ENCODE measurements at places on chromosomes 12 and 14. TPM values are rescaled to one million over a fixed set of nuclear protein-coding genes. Genes with fewer than 3 reads are reported as not detected.

DNA sequence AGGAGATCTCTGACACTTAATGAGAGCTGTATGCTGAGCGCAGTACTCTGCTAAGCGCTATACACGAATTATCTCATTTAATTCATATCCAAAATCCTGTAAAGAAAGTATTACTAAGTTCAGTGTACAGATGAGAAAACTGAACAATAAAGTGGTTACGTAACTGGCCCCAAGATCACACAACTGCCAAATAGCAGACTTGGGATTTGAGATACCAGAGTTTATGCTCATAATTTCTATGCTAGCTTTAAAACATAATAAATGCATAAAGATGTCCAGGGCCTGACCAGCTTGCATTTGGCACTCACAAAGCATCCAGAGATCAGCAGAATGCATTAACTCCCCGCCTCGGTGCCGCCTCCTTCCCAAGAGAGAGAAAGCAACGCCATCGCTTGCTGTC is 83.2 kb upstream of the PWP1 start:
- no peak for DNase-seq

- peak; percentile 26 for DNase-seq
Observed at GRCh38 chr12:4997939-4998338, 45.7 kb upstream of the KCNA5 start.

DNA sequence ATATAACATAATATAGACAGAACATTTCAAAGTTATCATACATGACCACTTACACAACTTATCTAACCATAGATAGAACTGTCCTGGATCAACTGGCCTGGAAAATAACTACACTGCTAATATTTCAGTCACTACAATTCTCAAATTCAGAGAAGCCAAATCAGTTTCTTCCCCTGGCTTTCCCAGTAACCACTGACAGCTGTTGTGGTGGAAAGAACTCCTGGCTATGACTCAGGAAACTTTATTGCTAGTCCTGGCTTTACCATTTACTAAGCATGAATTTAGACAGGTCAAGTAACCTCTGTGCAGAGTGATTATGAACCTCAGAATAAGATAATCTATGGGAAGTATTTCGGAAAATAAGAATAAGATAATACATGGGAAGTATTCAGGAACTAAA is 244.9 kb upstream of the DIO2 start:
- no peak for DNase-seq

DNA sequence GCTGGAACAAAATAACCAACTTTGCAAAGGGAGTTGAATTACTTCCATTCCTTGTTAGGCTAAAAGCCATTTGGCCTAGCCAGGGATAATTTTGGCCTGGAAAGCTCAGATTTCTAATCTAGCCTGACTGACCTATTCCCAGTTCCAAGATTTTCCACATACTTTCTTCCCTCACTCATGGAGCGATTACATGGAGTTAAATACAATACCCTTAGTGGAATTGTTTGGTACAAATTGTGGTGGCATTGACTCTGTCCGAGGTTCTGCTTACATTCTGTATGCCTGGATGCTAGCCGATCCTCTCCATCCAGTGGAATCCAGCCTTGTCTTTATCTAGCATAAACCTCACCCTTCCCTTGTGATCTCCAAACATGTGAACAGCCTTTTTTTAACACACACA is 965.1 kb downstream of the DIO2 start:
- no peak for DNase-seq

POU6F1 gene
- 3.0 TPM for total RNA-seq

GLIPR1L1 gene
- not detected for total RNA-seq

OR4K1 gene
- not detected for total RNA-seq

DNA sequence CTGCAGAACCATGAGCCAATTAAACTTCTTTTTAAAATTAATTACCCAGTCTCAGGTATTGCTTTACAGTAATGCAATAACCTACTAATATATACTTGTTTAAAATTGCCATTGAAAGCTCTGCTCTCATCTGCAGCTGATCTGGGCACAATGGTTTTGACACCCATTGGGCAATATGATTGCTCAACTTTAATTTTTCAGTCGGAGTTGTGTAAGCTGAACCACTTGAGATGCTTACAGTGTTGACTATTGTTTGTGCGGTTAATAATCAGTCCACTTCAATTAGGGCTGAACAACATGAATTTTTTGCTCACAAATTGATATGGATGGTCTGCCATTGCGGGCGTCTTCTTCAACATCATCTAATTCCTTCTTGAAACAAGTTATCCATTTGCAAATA is 18.0 kb upstream of the OR4K5 start:
- DNase-seq: no peak

ADAM21 gene
- 0.26 TPM for total RNA-seq

GRCh38 chr14:32400480-32400879 is 71.4 kb downstream of the AKAP6 start:
- no peak for DNase-seq

DNA sequence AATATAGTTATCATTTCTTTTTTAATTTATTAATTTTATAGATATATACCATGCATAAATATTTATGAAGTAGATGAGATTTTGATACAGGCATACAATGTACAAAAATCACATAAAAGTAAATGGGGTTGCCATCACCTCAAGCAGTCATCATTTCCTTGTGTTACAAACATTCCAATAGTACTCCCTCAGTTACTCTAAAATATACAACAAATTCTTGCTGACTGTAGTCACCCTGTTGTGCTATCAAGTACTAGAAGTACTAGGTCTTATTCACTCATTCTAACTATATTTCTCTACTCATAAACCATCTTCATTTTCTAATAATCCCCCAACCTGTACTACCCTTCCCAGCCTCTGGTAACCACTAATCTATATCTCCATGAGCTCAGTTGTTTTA is 432.6 kb upstream of the SYT1 start:
- DNase-seq: no peak

GRCh38 chr14:64937821-64938193 is 4.7 kb downstream of the GPX2 start:
- peak; percentile 12 for DNase-seq

GALNT9 gene
- not detected for total RNA-seq

GRCh38 chr12:32089156-32089555 is 17.5 kb upstream of the BICD1 start:
- DNase-seq: no peak

DNA sequence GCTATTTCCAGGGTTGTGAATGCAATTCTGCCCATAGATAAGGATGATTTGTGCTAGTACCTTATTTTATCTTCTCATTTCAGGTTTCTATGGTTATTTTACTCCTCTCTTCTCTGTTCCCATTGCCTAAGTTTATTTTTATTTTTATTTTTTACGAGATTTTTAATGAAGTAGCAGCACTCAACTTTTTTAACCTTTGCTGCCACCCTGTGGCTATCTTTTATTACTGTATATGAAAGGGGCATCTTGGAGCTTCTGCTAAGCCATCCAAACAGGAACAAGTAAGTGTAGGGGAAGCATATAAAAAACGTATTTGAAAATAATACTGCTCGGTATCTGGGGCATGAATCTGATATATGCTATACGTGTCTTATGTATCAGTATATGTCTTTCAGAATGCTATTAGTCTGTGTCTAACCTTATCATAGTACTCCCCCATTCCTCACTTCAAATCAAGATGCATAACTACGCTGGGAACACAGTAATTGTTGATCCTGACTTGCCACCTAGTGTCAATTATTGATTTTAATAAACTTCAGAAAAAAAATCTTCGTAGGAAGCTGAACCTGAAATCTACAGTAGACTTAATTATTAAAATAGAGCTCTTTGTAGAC is 60.3 kb downstream of the KLRG1 start:
- no peak for DNase-seq

DNA sequence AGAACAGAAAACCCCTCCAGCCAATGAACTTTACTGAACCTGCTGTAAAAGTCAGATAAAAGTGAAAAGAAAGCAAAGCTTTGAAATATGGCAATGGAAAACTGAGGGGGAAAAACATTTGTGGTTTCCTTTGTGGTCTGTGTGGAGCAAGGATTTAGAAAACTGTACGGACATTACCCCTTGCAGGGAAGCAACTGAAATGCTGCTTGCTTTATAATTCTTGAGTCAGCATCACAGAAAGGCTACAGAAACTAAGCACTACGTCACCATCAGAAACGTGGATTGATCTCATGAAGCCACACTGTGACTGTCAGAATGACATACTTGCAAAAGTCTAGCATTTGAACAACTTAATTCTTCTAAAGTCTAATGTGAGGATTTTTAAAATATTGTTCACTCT is 2.4 kb upstream of the KCNC2 start:
- no peak for DNase-seq

- no peak for DNase-seq
Observed at GRCh38 chr12:57521525-57522010, 1.1 kb upstream of the MBD6 start.

- DNase-seq: no peak
Observed at GRCh38 chr12:107461222-107461975, 224.2 kb upstream of the PWP1 start.

DNA sequence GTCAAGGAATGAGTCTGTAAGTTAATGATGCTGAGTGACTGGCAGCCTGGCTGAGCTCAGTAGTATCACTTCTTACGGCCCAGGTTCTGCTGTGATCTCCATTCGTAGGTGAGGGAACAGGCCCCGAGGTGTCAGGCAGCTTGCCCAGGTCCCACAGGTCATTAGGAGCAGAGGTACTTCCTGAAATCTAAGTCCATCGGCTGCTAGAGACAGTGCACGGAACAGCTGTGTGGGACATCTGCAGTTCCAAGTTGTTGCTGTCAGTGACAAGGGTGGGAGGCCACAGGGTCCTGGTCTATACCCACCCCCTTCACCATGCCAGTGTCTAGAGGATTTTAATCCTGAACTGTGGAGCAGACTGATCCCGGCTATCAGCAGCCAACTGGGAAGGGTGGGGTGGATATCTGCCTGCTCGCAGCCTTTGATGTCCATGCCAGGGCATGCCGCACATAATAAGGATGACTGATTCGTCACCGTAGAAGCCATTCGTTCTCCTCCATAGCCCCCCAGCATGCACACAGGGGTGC is 82.3 kb upstream of the RIN3 start:
- no peak for DNase-seq

- DNase-seq: no peak
Observed at GRCh38 chr12:3241621-3242020, 164.4 kb downstream of the TSPAN9 start.

DNA sequence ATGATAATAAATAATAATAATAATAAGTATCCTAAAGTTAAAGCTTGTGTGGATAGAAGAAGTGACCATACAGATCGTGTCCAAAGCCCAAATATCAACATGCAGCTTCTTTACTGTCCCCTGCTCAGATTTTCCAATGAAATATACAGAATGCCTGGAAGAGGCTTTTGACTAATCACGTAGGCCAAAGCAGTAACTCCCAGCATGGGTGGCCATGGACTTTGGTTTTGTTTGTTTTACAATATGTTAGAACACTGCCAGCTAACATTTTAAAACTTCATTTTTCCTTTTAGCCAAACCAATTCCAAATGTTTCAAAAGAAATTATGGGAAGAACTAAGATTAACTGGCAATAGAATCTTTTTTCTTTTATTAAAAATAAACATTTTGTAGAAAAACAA is 400.0 kb upstream of the FLRT2 start:
- DNase-seq: no peak

GRCh38 chr12:8154526-8154925 is 2.3 kb upstream of the ZNF705A start:
- no peak for DNase-seq

RTN1 gene
- total RNA-seq: under 0.01 TPM

DNA sequence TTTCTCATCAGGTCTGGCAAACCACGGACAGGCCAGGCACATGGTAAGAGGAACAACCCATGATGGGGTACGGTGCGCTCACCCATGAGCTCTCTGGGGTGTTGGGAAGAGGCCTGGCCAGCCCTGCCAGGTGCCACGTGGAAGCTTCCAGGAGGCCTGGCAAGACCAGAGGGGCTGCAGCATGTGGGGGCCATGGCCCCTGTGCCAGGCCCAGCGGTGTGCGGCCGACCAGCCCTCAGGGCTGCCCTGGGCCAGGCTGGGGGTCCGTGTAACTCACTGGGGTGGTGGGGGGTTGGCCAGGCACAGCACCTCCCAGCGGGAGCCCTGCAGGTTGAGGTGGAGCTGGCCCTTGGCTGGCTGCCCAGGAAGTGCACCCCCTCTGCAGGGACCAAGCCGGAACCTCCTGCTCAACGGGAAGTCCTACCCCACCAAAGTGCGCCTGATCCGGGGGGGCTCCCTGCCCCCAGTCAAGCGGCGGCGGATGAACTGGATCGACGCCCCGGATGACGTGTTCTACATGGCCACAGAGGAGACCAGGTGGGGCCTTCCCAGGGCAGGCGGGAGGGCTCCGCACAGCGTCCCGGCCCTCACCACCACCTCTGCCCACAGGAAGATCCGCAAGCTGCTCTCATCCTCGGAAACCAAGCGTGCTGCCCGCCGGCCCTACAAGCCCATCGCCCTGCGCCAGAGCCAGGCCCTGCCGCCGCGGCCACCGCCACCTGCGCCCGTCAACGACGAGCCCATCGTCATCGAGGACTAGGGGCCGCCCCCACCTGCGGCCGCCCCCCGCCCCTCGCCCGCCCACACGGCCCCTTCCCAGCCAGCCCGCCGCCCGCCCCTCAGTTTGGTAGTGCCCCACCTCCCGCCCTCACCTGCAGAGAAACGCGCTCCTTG is 4.9 kb upstream of the CRIP2 start:
- no peak for DNase-seq

DNA sequence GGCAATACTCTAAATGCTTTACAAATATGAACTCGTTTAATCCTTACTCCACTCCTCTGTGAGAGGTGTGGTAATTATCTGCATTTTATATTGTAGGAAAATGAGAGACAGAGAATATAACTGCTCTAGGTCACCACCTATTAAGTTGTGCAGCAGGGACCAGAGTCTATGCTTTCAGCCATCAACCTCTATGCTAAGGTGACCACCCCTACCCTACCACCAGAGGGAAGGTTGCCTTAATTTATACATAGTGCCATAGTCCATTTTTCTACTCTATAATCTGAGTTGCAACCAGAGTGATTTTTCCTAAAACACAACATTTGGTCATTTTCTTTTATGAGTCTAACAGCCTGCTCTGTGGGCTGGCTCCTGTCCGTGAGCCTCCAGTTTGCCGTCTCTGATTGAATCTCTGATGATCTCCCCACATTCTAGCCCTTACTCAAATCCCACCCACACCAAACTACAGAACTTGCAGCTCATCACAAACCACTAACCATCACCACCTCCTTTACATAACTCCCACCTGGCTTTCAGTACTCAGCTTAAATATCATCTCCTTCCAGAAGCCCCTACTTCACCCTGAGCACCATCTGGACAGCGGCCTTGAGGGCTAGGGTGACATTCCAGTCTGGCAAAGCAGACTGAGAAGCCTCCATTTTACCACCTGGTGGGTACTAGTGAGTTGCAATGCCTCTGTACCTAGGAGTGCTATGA is 126.6 kb downstream of the PPM1H start:
- no peak for DNase-seq

PMCH gene
- total RNA-seq: not detected
